ENCODE measurements at places on chromosomes 11 and 22.
A peak's percentile ranks its signal among the peaks of the same experiment; 100 is the strongest.

- DNase-seq = no peak
These were observed 19.1 kb downstream of the INCENP start for GRCh38 chr11:62142921-62143320.

GRCh38 chr11:31725176-31725575 is 85.9 kb downstream of the PAX6 start:
- no peak for DNase-seq

DNA sequence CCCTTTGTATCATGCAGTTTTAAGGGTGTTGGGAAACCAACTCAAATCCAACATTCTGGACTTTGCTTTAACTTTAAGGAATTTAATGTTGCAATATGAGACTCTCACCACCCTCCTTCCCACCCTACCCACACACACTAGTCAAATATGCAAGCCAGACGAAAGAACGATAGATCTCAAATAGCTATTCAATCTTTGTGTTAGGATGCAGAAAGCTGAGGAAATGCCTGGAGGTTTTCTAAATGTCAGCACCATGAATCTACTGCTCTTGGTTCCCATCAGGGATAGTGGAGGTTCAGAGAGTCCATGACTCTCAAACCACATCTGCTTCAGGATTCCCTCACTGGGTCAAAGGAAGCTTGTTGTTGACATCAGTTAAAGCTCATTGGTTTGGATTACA is 33.7 kb downstream of the EXPH5 start:
- no peak for DNase-seq

GRCh38 chr22:44571566-44572413 is 73.8 kb upstream of the RTL6 start:
- DNase-seq = peak; percentile 30

GRCh38 chr11:43907028-43907975 is 26.7 kb downstream of the ALKBH3 start:
- DNase-seq = no peak

GRCh38 chr22:19641254-19641982 is 72.9 kb upstream of the SEPTIN5 start:
- DNase-seq = no peak

DNA sequence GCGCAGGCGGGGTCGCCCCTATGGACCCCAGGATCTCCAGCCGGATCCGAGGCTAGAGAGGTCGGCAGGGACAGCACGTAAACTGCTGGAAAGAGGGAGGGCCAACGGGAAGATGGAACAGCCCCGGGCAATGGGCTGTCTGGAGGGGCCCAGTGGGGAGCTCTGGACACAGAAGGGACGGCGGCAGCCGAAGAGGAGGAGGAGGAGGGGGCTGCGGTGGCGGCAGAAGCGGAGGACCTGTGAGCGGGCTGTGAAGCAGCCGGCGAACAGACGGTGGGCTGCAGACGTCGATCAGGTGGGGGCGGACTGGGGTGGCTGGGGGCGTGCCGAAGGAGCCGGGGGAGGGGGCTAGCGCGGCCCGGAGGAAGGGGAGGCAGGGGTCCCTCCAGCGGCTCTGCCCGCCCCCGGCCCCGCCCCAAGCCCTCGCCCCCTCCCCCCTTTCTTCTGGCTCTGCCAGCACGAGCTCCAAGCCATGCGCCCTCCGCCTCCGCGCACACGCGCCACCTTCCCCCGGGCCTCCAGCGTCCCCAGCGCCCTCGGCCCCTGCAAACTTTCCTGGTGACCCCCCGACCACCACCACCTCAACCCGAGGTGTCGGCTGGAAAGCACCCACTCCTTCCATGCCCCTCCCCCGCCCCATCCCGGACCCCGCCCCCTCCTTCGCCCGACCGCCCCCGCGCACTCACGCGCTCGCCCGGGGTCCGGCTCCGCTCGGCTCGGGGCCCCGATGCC is 432 bp downstream of the TNKS1BP1 start:
- peak; percentile 69 for DNase-seq

- peak; percentile 90 for DNase-seq
These were observed 1.3 kb upstream of the HDAC10 start for GRCh38 chr22:50252082-50253045.

DNA sequence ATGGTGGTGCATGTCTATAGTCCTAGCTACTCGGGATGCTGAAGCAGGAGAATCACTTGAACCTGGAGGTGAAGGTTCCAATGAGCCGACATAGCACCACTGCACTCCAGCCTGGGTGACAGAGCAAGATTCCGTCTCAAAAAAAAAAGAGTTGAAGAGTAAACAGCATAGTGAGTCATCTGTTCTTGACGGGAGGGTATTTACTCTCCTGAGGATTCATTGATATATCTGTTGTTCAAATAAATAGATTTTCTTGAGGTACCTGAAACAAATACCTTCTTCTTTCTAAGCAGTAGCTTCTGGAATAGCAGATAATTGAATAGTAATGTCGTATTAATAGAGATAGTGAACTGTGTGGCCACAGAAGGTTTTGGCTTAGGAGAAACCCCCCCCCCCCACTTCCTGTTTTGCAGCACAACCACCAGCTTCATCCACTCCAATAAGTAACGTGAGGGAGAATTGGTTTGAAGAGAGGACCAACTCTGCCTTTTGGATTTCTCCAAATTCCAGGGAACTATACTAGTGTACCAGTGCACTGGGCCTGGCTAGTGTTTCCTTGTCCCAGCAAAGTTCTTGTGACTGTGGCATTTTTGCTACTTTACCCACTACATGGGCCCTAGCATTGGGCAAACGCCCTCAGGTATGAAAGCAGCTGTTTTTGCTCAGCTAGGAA is 90.0 kb downstream of the PRMT3 start:
- no peak for DNase-seq

DNA sequence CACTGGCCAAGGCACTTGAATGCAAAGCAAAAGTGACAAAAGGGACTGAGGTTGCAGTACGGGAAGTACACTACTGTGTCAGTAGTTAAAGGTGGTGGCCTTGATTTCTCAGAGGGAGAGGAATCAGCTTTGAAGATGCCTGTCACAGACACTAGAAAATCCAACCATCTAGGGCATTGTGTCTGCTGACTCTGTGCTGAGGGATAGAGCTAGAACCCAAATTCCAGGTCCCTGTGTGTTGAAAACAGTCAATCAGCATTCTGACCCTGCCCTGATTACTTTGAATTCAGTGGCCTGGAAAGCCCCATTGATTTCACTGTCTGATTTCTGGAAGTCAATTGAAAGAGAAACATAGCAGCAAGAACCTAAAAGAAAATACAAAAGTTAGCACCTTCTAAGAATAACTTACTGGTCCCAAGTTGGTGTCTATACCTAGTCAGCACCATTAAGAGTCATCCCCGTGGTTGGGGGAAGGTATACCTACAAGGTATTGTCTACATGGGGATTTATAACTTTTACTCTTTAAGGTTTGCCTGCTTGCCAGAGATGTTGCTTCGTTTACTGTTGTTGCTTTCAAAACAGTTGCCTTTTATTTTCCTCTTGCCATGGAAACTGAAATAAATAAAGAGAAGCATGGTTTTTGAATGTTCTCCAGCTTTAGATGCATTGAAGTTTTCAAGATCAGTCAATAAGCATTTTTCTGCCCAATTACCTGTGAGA is 97.3 kb downstream of the PDHX start:
- peak; percentile 75 for DNase-seq

GRCh38 chr11:78339945-78340344 is 77.7 kb downstream of the GAB2 start:
- DNase-seq = no peak

GRCh38 chr11:61609000-61609979 is 28.4 kb upstream of the SYT7 start:
- no peak for DNase-seq

- no peak for DNase-seq
These were observed 9.5 kb upstream of the ELF5 start for GRCh38 chr11:34523053-34523452.

- DNase-seq = peak; percentile 62
These were observed 5.0 kb downstream of the ASCL2 start for GRCh38 chr11:2265396-2265795.

GRCh38 chr11:13629779-13630178 is 38.7 kb upstream of the FAR1 start:
- DNase-seq = no peak

DNA sequence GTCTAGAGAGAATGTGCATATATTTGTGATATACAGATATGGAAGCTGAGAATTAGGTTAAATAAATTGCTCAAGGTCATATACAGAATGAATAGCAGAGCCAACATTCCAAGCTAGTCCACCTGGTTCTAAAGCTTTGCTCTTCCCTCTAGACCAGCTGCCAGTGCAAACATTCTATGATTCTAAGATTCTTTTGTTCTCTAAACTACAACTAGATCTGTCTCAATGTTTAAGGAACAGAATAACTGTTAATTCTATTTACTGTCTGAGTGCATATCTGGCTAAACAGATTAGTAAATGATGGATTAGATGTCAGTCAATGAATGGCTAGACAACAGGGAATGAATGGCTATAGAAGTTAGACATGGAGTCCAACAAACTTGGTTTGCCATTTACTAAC is 19.6 kb downstream of the KCNE3 start:
- no peak for DNase-seq

- no peak for DNase-seq
These were observed 32.0 kb downstream of the TRIM66 start for GRCh38 chr11:8650401-8650990.

- DNase-seq = no peak
These were observed 15.4 kb downstream of the DSCAML1 start for GRCh38 chr11:117781627-117782026.

GRCh38 chr22:26552466-26552865 is 37.5 kb downstream of the TPST2 start:
- DNase-seq = no peak

DNA sequence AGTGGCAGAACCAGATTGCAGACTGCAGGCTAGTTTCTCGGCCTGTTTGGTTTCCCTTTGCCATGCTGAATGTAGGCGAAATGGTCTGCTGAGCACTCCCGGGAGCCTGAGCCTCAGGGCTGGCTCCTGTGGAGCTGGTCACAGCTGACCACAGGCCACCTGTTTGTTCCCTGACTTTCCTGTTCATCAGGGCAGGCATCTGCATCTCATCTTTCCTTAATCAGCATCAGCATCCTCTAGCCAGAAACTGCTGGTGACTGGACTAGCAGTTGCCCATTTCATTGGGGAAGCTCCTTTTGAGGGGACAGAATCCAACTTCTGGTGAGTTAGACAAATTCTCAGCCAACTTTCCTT is 20.2 kb upstream of the C11orf96 start:
- DNase-seq = no peak

- DNase-seq = no peak
These were observed 101.6 kb upstream of the USP47 start for GRCh38 chr11:11740073-11740702.

DNA sequence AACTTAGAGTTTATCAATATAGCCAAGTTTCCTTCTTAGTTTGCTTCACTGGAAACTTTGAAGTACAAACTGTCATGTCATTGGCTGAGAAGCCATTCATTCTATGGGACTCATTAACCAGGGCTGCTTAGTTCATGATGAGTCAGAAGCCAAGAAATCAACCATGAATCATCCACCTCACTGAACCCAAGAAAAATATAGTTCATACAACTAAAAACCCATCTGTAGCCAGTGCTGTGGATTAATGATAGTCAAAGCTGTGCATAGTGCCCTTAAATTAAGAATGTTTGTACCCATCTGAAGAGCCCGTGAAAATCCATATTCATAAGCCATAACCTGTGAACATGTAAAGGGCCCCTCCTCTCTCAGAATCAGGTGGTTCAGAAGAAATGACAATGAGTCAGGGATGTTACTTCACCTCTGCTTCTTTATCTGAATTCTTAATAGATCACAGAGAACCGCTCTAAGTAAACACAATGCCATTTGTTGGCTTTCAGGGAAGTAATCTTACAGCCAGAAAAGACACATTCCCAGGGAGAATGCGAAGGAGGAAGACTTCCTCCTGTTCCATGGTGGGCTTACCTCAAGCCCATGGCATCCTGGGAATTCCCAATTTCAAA is 25.4 kb downstream of the MMP20 start:
- no peak for DNase-seq

DNA sequence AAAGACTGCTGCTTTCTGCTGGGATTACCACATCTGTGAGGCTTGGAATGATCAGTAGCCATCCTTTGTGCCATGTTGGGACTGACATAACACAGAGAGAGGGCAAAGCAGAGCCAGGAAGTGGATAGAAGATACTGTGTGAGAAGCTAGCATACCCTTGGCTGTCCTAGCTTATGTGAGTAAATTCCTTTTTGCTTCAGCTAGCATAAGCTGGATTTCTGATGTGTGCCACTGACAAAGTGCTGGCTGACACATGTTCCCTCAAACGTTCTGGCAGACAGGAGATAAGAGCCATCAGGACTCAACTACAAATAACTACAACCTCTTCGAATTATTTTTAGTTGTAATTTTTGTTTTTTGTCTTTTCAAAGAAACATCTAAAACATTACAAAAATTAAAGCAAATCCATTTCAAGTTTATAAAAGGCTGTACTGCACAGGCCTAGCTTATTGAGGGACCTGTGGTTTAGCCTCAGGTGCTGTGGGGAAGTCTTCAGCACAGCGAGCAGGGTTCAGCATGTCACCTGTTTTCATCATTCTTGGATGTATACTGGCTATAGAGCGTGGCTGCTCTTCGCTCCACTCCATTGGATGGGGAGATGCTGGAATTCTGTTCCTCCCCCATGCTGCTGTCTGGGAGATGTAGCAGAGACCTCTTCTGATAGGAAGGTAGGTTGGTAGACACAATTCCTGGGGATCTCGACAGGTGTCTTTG is 120.9 kb downstream of the SWAP70 start:
- no peak for DNase-seq

DNA sequence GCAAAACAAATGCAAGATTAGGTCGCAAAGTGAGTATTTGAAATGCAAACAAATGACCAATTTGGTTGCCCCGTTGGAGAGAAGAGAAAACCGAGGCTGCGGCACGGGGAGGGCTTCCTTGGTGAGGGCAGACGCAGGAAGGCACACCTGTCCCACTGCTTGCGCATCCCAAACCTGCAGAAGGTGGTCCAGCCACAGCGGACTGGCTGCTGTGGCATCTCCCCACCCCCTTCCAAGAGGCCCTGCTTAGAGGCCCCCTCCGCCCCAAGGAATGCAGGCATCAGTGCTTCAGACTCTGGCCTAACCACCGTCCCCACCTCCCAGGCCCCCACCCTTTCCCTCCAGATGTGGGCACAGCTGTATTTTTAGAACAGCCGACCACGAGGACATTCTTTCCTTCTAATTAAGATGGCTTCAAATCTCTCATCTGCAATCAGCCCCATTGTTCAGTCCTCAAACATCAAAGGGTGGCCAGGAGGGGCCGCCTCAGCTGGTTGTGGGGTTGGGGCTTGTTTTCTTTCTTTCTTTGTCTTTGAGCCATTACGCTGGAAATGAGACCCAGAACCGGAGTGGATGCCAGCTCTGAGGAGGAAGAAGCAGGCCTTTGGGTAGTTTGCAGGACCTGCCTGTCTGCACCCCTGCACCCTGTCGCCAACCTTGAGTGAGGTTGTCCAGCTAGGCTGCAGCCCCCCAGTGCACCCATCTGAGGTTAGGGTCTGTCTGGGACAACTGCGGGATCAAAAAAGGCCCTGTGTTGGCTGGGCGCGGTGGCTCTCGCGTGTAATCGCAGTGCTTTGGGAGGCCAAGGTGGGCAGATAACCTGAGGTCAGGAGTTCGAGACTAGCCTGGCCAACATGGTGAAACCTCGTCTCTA is 9.4 kb upstream of the DERL3 start:
- no peak for DNase-seq
